ENCODE measurements at places on chromosomes 1 and 21. TPM values are rescaled to one million over a fixed set of nuclear protein-coding genes. Genes with fewer than 3 reads are reported as not detected.

The S100A5 gene
- total RNA-seq = 2.2 TPM

- DNase-seq = peak; percentile 75
Observed at GRCh38 chr21:38505654-38506523, 7.6 kb upstream of the ERG start.

DNA sequence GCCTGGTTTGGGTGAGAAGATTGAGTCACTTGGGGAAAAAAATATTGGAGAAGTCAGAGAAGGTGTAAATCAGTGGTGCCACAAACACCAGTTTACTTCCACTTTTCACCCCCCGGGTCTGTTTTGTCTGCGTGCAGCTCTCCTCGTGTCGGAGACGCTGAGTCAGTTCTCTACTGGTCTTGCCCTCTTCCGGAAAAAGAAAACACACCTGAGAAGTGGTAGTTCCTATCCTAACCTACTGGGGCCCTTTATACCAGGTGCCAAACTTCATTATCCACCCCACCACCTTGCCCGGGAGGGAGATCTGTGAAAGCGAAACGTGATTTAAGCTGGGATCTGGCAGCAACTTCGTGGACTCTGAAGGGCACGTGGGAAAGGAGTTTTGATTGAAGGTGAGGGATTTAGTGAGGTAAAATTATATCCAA lies 855 bp upstream of the IVNS1ABP start:
- peak; percentile 43 for DNase-seq

DNA sequence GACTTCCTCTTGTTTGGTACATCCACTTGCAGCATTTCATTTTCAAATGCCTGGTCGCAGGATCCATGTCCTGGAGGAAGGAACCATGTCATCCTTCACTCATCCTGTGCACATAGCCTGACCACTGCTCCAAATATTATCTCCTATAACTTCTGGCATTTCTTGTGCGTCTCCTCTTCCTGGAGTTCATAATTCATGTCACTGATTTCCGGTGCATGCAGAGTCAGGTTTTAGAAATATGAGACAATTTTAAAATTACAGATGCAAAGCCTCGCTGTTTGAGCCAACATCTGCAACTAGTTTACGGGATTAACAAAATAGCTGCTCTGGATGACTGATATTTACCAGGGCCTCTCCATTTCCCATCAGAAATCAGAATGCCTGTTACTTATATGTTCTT lies 268.1 kb downstream of the DNM3 start:
- no peak for DNase-seq

- no peak for DNase-seq
Observed at GRCh38 chr1:153380711-153381110, 5.3 kb upstream of the S100A12 start.

DNA sequence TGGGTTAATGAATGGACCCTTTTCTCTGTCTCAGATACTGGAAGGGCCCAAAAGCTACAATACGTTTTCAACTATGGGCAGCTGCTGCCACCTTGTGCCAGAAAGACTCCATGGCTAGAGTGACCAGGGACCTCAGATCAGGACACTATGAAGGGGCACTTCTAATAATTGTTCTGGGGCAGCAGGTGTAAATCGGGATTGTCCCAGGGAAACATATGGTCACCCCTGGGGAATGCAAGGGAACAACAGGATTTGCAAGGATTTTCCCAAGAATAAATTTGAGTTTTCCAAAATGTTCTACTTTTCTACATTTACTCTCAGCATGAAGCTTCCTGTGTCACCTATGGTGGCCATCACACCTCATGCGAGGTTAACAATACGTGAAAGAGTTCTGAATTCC lies 12.0 kb upstream of the FCAMR start:
- peak; percentile 39 for DNase-seq

The FAM151A gene
- not detected for total RNA-seq

- no peak for DNase-seq
Observed at GRCh38 chr1:180600343-180600742, 31.5 kb upstream of the XPR1 start.

DNA sequence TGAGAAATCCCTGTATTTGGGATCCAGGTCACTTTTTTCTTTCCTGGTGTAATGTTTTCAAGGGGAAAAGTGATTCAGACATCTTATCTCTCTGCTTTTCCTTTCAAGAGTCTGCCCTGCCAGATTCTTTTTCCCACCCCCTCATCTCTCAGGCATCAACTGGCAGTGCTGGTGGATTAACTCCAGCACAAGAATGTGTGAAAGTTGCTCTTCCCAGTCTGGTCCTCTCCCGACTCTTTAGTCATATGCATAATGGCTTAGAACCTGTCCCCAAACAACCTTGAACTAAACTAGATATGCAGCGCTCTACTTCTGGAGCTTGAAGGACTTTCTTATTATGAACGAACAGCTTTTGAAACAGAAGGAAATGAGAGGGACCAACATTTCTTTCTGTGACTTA lies 88.5 kb downstream of the SLC44A5 start:
- DNase-seq = no peak

GRCh38 chr1:156656806-156657740 lies 15.2 kb downstream of the BCAN start:
- peak; percentile 50 for DNase-seq

DNA sequence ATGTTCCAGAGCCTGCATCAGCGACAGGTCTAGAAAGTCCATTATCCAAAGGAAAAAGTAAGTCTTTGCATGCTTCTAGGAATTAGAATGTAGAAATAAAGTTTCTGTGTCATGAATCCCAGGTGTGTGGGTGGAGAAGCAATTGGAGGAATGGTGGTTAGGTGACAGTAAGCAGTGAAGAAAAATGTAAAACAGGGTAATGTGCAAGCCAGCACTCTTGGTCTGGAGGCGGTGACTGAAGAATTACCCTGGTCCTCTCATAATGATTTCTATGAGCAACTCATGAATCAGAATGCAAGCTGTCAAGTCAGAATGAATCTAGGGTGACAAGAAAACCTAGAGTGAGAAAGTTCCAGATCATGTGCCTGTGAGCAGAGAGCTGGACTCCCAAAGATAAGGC lies 33.6 kb downstream of the PLPPR4 start:
- DNase-seq = no peak

- DNase-seq = no peak
Observed at GRCh38 chr1:98783821-98784220, 122.3 kb downstream of the SNX7 start.

The THEM5 gene
- total RNA-seq = not detected

- DNase-seq = no peak
Observed at GRCh38 chr1:155537193-155537592, 25.4 kb downstream of the ASH1L start.

DNA sequence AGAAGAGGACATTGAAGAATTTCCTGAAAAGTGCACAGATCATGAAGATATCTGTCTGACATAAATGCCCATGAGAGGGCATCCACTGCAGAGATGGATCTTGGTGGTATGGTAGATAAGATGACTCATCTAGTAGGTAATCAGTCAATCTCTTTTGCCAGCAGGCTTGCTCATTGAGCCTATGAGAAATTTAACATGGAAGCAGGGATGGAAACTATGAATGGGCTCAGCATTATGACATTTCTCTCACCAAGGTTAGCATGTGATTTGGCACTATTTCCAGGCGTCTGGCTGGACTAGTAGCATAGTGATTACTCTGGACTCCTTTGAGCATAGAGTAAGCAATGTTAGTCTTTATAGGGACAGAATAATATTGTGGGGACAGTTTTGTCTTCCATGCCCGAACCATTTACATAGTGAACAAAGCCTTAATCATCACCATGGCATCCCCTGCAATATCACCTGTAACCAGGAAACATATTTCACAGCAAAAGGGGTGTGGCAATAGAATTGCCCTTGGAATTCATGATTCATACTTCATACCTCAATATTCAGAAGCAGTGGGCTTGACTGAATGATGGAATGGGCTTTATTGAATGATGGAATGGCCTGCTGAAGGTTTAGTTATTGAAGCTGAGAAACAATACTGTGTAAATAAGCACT lies 7.3 kb downstream of the OR2C3 start:
- peak; percentile 16 for DNase-seq

DNA sequence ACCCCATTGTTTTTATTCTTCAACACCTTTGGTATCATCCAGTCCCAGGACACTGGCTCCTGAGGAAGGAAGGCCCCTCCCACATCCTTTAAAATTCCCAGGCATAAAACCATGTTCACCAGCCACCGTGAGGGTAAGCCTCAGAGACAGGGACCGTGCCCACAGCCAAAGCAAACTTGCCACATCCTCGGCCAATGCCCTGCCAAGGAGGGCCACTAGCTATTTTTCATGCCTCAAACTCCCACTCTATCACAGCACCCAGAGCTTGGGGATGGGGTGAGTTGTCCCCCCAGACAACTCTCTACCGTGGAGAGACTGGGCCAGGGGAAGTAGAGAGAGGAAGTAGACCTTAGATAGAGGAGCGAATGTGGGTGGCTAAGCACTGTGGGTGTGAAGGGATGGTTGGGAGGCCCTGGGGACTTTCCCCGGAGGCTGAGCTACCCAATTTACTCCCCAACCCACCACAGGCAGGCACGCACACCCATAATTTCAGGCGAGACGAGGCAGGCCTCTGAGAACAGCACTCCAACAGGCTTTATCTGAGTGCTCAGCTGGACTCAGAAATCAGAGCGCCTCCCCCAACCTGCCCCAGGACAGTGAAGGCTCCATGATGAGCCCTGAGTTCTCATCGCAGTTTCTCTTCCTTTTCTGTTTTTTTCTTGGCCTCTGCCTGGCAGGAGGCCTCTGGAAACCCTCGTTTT lies 15.9 kb upstream of the BTG2 start:
- DNase-seq = no peak

- no peak for DNase-seq
Observed at GRCh38 chr1:62528015-62528414, 69.3 kb upstream of the ANGPTL3 start.

The PDPN gene
- 1.6 TPM for total RNA-seq

GRCh38 chr1:183306317-183307042 lies 111.7 kb downstream of the NMNAT2 start:
- no peak for DNase-seq

DNA sequence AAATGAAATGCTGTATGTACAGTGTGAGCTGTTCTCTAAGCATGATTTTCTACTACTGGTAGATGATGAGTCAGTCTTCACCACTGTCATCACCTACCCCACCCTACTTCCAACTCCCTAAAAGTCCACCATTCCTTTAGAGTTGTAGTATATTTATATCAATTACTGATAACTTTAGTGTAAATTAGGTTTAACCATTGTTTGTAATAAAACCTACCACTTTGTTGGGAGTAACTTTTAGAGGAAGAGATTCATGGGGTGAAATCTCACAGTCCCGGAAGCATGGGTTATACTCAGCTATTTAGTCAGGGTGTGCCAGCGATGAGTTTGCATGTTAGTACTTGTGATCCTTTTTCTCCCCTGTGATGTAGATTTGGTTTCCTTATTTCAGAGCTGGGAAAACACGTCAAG lies 17.1 kb downstream of the MORC3 start:
- peak; percentile 19 for DNase-seq

The OR2AK2 gene
- not detected for total RNA-seq

DNA sequence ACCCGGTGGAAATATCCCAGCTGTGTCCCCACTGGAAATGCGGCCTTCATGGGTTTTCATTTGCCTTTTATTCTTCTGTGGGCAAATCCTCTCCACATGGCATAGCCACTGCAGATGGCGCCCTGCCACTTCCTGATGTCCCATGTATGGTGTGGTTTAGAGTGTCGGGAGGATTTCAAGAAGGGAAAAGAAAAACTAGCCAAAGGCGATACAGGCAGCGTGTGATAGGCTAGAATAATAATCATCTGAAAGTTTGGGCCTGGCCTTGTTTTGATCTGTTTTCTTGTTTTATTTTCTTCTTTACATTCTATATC lies 123.6 kb downstream of the PEX14 start:
- peak; percentile 43 for DNase-seq

DNA sequence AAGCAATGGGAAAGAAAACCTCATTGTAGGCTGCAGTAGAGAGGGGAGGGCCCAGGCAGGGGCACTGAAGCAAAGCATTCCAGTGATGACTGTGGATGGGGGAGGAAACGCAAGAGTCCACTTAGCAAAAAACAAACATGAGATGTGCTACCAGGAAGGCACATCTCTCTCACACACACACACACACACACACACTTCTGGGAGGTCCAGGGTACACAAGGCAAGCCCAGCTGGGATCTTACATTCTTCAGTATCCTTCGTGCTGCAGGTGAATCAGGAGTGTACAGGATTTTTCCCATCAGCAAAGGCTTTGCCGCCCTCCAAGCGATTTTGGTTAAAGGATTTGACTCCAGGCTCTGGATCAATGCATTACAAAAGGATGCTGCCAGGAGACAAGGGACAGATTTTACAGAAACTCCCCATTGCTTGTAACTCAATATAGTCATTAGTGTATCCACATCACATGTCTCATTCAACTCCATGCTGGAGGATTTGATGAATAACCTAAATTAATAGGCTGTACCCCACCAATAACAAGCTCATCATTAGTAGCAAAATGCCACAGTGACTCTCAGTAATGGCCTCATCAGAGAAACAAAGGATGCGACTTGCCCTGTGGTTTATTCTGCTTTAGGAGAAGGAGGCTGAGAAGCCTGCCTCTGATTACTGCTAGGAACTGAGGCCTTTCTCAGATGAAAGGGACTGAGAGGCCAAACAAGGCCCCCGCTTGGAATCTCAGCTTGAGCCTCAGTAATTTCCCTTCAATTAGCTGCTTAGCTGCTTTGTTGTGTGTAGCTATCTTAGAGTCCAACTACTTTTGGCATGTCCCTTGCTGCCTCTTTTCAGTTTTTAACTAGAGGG lies 41.6 kb downstream of the ABCA4 start:
- no peak for DNase-seq

The FCAMR gene
- not detected for total RNA-seq

The OVAAL gene
- 0.68 TPM for total RNA-seq

The OLFM3 gene
- not detected for total RNA-seq

- DNase-seq = no peak
Observed at GRCh38 chr1:156538711-156539440, 33.5 kb downstream of the IQGAP3 start.

The LDLRAP1 gene
- 39.7 TPM for total RNA-seq

- no peak for DNase-seq
Observed at GRCh38 chr1:198893763-198894444, 255.1 kb downstream of the PTPRC start.

- no peak for DNase-seq
Observed at GRCh38 chr1:46471848-46472492, 17.7 kb upstream of the DMBX1 start.

GRCh38 chr21:31282095-31282709 lies 61.9 kb downstream of the TIAM1 start:
- peak; percentile 96 for DNase-seq
